ENCODE measurements at places on chromosomes 4 and X.

- peak; percentile 19 for DNase-seq
Observed at GRCh38 chr4:177569434-177569833, 127.2 kb upstream of the AGA start.

- DNase-seq, result no peak
Observed at GRCh38 chr4:153146031-153146430, 58.2 kb upstream of the TRIM2 start.

DNA sequence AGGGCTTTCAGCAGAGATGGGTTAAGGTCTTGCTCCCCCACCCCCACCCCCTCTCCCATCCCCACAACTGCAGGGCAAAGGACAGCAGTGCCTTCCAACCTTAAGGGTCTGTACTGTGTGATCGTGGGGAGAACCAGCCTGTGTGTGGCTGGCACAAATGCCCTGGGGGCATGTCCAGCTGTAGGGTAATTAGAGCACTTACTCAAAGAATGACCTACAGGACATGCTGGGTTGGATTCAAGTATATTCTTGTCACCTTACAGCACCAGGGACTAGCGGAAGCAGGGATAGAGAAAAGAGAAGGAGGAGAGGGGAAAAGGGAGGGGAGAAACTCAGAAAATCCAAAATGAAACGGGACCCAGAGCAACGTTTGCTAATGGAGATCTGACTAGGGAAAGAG, 191.3 kb upstream of the GATB start:
- DNase-seq, result no peak

GRCh38 chrX:109719264-109719663, 13.8 kb downstream of the ACSL4 start:
- no peak for DNase-seq

DNA sequence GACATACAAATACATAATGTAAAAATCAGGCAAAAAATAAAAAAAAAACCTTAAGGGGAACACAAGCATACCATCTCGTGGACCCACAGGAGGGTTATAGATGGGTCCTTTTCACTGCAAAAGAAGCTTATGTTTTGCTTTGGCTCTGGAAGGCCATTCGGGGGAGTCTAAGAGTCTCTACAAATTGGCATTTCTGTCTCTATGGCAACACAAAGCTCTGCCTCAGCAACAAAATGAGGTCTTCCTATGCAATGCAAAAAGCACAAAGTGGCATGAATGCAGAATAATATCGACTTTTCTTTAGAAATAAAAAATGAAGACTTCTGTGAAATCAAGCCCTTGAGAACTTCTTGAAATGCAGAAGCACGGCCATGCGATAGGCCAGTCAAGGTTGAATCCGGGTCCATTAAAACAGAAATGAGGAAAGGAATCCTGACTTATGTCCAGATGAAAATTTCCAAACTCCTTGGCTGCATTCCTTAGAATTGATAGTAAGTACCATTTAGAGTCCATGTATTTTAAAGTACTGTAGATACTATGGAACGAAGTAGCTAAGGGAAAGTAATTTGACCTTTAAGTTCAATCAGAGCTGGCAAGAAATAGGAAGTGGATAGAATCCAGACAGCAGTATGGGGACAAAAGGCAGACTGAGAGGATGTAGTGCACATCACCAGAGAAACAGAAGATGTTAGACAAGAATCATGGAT, 63.7 kb upstream of the PDLIM3 start:
- no peak for DNase-seq

DNA sequence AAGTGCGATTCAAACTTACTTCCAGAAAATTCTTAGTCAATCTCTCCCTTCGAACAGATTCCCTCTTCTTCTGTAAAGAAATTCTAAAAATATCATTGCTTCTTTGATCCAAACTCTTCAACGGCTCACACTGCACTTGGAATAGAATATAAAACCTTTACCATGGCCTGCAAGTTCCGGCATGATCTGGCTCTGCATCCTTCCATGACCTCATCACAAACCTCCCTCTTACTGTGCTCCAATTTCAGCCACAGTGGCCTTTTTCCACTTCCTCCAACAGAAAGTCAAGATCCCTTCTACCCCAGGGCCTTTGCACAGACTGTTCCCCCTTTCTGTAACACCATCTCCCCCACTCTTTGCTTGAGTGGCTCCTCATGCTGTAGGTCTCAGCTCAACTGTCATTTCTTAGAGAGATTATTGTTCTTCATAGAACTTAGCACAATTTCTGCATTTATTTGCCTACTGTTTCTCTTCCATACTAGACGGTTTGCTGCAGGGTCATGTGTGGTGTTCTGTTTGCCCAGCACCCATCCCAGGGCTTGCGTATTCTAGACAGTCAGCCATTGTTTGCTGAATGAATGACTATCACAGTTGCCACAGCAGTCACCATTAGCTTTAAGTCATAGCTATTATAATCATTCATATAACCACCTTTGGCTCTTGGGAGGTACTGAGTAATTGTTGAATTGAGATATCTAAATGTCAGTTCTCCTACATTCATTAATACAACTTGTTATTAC, 1.9 kb upstream of the STOX2 start:
- no peak for DNase-seq

GRCh38 chrX:13658602-13659001, 5.7 kb downstream of the TCEANC start:
- peak; percentile 73 for DNase-seq

GRCh38 chr4:163895378-163896005, 401.0 kb downstream of the TMA16 start:
- DNase-seq, result no peak

- no peak for DNase-seq
Observed at GRCh38 chrX:2517055-2517454, 16.3 kb upstream of the DHRSX start.

DNA sequence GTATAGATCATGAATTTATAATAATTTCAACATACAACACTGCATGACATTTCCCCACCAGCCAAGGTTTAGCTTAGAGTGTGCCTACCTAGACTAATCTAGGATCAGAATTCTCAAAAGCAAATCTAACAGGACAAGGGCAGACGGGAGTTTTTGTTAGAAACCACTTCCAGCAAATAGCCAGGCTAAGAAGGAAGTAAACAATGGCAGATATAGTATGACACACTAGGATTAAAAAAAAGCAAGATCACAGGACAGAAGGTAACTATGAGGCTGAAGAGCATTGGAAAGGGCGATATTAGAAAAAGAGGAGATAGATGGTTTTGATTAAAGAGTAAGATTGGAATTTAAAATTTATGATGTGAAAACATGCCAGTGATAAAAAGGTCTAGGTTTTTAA, 124.8 kb downstream of the LRBA start:
- DNase-seq, result no peak

DNA sequence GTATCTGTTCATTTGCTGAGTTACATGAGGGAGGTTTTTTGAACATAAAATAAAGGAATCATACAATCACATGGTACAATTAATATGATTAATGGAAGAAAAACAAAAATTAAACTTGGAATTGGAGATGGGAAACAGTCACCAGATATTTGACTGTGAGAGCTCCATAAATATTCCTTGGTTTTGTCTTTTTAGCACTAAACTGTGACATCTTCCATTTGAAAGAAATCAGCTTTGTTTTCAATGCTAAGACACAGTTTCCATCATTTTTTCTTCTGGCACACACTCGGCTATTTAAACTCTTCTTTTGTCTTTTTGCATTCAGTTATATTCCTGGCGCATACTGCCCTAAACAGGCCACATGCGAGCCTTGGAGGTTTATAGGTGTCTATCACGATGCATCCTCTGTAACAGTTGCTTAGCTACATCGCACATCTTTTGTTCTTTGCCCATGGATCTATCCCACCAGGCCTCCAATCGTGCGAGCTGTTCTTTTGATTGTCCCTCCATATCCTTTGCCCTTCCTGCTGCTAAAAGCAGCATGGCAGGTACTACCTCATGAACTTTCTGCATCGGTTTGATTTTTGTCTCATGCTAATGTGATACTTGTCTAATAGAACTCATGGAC, 158.3 kb downstream of the LDB2 start:
- no peak for DNase-seq

GRCh38 chr4:16461362-16461761, 235.1 kb upstream of the TAPT1 start:
- DNase-seq, result peak; percentile 10

GRCh38 chr4:149291463-149291862, 524.2 kb downstream of the IQCM start:
- DNase-seq, result peak; percentile 69

- peak; percentile 47 for DNase-seq
Observed at GRCh38 chrX:149630681-149631233, 835 bp downstream of the TMEM185A start.

DNA sequence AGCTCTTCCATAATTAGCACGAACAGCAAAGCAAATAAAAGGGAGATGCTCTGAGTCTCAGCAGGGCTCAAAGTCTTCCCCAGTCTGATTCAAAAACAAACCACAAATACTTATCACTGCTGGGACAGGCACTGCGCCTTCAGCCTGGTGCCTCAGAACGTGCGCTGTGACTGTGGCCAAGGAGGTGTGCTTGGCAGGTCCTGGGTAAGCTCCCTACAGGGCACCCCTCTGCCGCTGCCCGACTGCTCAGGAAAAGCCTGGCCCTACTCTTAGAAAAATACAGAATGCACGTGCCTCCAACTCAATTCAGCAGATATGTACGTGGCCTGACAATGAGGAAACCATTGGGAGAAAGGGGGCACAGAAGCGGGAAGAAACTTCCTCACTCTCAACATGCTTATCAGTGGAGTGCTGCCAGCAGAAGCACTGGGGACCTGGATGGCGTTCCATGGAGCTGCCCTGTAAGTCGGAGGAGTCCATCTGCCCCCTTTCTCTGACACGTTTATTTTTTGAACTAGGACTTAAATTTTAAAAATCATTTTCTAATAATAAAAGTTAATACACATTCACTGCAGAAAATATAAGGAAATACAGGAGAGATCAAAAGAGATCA, 86.8 kb downstream of the GATB start:
- DNase-seq, result no peak

DNA sequence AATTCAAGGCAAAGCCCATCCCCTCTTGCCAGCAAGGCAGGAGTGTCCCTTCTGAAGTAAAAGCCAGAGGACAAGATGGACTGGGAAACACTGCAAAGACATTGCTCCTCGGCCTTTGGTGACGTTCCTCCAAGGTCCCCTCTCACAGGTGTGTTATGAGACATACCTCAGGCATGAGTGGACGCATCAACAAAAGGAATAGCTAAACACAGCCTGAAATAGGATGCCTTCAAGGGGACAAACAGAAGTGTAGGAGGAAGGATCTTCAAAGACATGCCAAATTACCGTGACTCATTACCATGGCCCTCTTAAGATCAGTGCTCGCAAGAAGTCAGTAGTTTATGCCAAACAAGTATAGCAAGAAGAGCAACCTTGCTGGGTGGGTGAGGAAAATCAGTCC, 6.0 kb upstream of the IDS start:
- peak; percentile 49 for DNase-seq

DNA sequence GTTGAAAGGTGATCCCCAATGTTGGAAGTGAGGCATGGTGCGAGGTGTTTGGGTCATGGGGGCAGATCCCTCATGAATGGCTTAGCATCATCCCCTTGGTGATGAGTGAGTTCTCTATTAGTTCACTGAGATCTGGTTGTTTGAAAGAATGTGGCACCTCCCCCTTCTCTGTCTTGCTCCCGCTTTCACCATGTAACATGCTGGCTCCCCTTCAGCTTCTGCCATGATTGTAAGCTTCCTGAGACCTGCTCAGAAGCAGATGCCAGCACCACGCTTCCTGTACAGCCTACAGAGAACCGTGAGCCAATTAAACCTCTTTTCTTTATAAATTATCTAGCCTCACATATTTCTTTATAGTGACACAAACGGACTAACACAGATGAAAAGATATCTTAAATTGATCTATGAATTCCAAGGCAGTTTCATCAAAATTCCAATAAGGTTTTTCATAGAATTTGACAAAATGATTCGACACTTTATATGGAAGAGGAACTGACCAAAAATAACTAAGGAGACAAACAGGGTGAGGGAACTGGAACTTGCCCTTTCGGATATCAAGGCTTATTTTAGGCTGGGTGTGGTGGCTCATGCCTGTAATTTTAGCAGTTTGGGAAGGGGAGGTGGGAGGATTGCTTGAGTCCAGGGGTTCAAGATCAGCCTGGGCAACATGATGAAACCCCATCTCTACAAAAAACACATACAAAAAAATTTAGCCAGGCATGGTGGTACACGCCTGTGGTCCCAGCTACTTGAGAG, 56.9 kb upstream of the OGT start:
- DNase-seq, result no peak

GRCh38 chr4:14743601-14744000, 258.7 kb upstream of the CPEB2 start:
- no peak for DNase-seq

- no peak for DNase-seq
Observed at GRCh38 chr4:22574880-22575279, 59.0 kb upstream of the ADGRA3 start.

DNA sequence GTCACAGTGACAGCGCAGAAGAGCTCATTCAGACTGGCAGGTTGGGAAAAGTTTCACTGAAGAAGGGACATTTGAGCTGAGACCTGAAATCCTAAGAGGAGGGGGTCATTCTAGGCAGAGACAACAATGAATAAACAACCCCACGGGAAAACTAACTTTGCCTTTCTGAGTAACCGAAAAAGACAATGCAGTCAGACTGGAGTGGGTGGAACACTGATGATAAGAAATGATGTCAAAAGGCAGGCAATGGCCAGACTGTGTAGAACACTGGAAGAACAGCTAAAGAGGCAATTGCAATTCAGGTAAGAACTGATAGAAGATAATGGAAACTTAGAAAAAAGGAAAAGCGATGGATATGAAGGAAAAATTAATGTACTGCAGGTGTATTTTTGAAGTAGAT, 73.8 kb downstream of the CHIC2 start:
- DNase-seq, result peak; percentile 33

GRCh38 chrX:109974906-109975655, 27.8 kb upstream of the TMEM164 start:
- peak; percentile 46 for DNase-seq

- no peak for DNase-seq
Observed at GRCh38 chrX:5458300-5458842, 770.3 kb downstream of the NLGN4X start.

DNA sequence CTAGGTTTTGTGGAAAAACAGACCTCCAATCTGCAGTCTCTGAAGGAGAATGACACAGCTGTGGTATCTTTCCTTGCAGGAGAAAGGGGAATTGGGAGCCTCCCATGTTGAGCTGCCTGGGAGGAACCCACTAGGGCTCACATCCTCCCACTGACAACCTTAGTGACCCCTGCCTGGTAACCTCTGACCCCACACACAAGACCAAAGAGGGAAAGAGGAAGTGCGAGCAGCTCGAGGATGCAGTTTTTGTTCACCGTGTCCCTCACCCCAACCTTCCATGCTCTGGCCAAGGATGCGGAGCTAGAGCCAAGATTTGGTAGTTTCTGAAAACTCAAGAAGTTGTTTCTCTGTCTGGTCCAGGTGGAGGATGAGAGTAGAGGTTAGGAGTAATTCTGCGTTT, 5.4 kb upstream of the ZXDA start:
- DNase-seq, result no peak

DNA sequence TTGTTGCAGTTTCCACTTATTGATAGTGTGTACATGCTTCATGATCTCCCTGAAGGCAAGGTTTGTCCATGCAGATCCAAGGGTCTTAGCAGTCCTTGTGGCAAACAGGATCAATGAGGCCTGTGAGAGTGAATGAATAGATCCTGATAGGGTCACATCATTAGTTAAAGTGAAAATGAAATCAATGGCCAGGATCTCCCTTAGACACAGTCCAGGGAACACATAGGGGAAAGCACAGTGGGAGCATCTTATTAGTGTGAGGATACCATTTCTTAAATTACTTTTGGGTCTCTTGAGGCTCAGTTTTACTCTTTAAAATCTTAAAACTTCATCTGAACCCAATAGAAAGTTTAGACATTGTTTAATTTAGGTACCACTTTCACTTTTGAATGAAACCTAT, 59.3 kb downstream of the ARHGAP6 start:
- no peak for DNase-seq
